ENCODE measurements at places on chromosomes 5 and 9.

GRCh38 chr5:62309107-62309506 is 3.1 kb downstream of the KIF2A start:
- DNase-seq, result no peak

DNA sequence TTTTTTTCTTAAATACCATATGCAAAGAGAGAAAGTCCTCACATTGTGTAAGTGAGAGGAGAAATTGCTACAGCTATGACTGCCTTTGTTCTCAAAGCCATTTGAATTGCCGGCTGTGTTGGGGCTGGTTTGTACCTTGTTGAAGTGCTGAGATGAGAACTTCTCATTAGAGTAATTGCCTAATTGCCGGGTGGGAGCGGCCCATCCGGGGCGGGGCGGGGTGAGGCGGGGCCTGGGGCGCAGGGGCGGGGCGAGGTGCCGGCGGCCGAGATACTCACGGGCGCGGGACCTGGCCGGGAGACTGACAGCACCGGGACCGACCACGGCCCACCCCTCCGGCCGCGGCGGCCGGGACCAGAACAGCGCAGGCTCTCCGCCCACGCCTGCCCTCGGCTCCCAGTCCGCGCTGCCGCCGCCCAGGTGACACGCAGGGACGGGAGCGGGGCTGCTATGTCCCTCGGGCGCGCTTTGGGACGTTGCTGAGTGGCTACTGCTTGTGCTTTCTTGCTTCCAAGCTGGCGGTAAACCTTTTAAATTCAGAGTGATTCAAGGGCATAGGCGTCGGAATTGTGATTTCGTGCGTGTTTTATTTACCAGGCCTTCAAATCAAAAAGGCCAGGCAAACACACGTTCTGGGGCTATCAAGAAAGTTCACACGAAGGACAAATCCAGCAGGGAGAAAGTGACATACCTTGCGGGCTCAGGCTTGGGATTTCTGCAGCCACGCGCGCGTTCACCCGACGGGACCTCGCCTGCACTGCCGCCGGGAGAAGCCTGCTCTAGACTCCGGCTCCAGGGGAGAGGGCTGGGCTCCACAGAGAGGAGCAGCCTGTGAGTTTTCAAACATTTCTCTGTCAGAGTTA is 269.1 kb downstream of the FANCC start:
- peak; percentile 81 for DNase-seq

DNA sequence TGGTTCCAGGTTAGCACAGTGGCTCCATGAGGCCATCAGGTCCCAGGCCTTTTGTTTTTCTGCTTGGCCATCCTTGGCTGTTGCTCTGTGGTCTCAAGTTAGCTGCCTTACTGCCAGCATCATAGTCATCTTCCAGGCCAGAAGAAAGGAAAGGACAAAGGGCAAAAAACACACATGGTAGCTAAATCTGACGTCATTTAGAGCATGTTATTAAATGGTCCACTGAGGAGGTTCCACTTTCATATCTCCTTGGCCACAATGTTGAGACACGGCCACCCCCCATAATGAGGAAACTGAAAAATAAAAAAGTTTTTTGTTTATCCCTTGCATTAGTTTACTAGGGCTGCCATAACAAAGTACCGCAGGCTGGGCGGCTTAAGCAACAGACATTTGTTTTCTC is 106.4 kb upstream of the NIPBL start:
- DNase-seq, result no peak

GRCh38 chr9:76400534-76401096 is 6.4 kb upstream of the RFK start:
- DNase-seq, result no peak

DNA sequence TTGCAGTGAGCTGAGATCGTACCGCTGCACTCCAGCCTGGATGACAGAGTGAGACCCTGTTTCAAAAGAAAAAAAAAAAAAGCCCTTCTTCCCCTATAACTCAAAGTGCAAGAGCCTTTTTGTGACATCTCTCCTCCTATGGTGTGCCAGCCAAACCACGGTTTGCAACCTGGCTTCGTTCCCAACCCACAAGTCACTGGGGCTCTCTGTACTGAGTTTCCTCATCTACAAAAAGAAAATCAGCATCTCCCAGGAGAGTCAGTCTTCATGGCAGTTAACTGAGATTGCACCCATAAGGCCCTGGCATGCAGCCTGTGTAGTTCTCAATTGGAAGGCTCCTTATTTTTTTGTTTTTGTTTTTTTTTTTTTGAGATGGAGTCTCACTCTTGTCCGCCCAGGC is 14.8 kb downstream of the ODF2 start:
- no peak for DNase-seq

- DNase-seq, result no peak
These were observed 59.7 kb downstream of the GPR21 start for GRCh38 chr9:123093141-123093540.

DNA sequence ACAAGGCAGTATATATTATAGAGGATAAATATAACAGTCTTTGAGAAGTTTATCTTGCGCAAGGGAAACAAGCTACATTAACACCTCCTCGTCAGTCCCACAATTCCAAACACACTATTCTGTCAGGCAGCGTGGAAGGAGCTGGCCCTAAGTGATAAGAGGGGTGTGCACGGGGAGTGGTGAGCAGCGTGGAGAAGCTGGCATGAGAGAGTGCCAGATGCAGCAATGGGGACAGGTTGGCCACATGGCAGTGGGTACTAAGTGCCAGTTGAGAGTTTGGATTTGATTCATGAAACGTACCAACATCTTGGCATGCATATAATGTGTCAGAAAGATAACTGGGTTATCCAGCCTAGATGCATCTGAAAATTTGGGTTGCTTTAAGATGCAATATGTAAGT is 460.2 kb downstream of the ICE1 start:
- no peak for DNase-seq

DNA sequence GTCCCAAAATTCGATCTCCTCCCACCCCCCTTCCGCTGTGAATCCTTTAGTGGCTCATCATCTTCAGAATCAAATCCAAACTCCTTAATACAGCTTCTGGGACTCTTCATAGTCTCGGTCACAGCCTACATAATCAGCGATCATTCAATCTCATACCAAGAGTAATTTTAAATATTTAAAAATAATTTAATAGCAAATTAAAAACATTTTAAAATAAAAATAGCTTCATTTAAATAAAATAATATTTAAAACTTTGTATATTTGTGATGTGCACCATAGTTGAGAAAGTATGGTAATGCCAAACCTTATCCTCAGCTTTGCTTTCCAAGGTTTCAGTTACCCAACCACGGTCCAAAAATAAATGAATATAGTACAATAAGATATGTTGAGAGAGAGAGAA is 70.0 kb upstream of the NR3C1 start:
- no peak for DNase-seq

DNA sequence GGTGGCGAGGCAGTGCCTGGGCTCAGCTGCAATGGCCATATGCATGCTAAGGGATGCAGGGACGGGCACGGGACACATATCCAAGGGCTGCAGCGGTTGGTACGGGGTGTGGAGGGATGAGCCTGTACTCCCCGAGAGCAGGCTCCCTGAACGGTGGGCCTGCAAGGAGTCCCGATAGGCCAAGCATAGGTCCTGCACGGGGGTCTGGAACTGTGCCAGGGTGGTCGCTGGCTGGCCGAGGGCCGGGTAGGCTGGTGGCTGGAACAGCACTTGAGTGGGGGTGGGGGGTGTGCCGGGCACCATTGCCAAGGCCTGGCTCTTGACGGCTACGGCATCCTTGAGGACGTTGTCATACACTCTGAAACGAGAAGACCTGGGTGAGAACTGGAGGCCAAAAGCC is 24.1 kb downstream of the FABP6 start:
- DNase-seq, result no peak

DNA sequence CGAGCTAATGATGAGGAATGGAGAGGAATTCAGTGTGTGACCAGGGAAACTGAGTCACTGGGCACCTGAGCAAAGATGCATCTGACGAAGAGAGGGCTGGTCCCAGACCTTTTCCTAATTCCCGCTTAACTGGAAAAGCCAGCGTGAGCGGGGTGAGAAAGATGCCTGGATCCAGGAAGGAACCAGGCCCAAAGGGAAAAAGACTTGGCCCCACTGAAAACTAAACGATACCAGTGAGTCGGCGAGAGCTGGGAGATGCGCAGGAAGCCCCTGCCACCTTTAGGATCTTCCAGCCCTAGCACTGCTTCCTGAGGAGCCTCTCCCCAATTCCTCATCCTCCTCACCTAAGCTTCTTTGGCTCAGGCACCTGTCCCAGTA is 499 bp upstream of the FCHSD1 start:
- no peak for DNase-seq

GRCh38 chr5:130526708-130527107 is 622.4 kb downstream of the CHSY3 start:
- DNase-seq, result no peak

GRCh38 chr9:118533101-118533500 is 828.9 kb downstream of the TLR4 start:
- no peak for DNase-seq

GRCh38 chr5:133957591-133957990 is 10.8 kb downstream of the C5orf15 start:
- no peak for DNase-seq

DNA sequence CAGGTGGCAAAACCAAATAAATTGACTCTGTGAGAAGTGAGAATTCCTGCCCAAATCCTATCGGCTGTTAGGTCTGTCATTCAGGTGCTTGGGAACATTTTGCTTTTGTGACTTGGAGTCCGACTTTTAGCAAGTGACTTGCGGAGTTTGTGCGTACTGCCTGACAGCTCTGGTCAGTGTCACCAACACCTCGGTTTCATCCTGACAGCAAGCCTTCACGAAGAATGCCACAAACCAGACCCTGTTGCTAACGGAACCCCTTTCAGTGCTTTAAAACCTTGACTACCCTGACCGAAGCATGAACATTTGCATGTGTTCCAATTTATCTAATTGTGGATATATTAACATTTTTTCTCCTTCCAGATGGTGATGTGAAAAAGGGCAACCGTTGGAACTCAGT is 26.5 kb downstream of the LIX1 start:
- no peak for DNase-seq

GRCh38 chr9:130336027-130336610 is 70.6 kb downstream of the HMCN2 start:
- no peak for DNase-seq

DNA sequence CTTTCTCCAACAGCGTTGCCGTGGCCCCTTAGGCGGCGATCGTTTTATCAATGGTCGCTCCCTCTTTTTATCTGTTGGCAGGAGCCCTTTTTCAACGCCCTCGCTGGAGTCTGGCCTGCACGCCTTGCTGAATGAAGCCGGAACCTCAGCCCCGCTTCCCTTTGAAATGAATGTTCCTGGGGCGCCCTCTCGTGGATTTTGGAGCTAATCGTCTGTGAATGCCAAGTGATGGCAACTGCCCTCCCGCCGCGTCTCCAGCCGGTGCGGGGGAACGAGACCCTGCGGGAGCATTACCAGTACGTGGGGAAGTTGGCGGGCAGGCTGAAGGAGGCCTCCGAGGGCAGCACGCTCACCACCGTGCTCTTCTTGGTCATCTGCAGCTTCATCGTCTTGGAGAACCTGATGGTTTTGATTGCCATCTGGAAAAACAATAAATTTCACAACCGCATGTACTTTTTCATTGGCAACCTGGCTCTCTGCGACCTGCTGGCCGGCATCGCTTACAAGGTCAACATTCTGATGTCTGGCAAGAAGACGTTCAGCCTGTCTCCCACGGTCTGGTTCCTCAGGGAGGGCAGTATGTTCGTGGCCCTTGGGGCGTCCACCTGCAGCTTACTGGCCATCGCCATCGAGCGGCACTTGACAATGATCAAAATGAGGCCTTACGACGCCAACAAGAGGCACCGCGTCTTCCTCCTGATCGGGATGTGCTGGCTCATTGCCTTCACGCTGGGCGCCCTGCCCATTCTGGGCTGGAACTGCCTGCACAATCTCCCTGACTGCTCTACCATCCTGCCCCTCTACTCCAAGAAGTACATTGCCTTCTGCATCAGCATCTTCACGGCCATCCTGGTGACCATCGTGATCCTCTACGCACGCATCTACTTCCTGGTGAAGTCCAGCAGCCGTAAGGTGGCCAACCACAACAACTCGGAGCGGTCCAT is 10.0 kb downstream of the S1PR3 start:
- peak; percentile 68 for DNase-seq

DNA sequence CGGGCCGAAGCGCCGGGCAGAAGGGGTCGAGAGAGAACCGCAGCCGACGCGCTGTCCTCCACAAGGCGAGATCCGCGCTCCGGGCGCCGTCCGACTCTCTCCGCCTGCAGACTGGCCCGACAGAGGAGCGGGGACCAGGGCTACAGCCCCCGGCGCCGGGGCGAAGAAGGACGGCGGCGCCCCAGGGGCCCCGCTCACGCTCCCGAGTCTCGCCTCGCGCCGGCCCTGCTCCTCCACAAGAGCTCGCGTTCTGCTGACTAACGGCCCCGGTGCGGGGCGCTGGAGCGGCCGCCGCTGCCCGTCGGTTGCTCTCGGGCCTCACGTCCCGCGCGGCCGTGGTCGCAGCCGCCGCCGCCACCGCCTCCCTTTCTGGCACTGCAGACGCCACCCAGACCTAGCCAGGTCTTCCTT is 338 bp downstream of the ABHD17B start:
- peak; percentile 6 for DNase-seq

DNA sequence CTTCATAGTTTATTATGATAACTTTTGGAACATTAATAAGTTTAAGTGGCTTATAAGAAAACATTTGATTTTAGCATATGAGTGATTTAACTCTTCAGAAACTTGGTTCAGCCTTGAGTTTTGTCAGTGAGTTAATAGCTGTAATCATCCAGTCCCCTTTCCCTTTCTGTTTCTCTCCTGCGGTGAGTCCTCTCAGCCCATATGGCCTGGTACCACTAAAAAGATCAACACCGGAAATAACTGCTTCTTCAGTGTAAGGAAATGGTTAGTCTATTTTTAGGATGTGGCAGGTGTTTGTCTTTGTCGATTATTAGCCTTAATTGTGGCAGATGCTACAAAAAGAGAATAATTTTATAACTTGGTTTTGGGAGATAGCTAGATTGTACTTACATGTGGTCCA is 120.2 kb upstream of the GRHPR start:
- no peak for DNase-seq

DNA sequence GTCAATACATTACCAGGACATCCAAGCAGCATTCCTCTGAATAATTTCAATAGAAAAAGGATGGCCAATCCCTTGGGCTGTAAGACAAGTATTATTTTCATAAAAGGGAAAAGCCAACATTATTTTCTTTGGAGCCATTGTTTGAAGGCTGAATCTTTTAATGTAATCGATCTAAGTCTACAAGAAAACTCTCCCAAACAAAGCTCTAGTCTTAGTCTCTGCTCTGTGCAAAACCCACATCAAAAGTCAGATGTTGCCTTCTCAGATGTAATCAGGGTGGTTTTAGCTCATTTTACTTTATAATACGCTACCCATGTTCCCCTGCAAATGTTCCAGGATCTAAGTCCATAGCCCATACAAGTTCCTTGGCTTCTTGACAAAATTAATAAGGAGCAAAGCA is 325.6 kb downstream of the TRPM3 start:
- no peak for DNase-seq

Measured in GM19239 (cell line).